ENCODE measurements at places on chromosomes 12 and 14.

DNA sequence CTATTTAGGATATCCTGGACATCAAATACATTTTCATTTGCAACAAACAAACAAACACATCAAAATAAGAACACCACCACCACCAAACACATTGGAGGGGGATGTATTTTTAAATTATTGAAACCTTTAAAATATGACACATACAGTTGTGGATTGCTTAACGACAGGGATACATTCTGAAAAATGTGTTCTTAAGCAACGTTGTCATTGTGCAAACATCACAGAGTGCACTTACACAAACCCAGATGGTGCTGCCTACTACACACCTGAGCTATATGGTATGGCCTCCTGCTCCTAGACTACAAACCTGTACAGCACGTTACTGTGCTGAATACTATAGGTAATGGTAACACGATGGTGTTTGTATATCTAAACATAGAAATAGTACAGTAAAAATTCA is 19.4 kb downstream of the PYGL start:
- no peak for DNase-seq

GRCh38 chr14:103164006-103164405 is 40.7 kb downstream of the TNFAIP2 start:
- no peak for DNase-seq

- no peak for DNase-seq
Observed at GRCh38 chr12:51364001-51364400, 17.5 kb upstream of the CELA1 start.

DNA sequence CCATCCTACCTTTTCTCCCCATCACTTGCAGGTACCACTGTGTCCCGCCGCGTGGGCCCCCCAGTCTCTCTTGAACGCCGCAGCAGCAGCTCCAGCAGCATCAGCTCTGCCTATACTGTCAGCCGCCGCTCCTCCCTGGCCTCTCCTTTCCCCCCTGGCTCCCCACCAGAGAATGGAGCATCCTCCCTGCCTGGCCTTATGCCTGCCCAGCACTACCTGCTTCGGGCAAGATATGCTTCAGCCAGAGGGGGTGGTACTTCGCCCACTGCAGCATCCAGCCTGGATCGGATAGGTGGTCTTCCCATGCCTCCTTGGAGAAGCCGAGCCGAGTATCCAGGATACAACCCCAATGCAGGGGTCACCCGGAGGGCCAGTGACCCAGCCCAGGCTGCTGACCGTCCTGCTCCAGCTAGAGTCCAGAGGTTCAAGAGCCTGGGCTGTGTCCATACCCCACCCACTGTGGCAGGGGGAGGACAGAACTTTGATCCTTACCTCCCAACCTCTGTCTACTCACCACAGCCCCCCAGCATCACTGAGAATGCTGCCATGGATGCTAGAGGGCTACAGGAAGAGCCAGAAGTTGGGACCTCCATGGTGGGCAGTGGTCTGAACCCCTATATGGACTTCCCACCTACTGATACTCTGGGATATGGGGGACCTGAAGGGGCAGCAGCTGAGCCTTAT is 9.2 kb downstream of the ARHGAP9 start:
- DNase-seq, result no peak

DNA sequence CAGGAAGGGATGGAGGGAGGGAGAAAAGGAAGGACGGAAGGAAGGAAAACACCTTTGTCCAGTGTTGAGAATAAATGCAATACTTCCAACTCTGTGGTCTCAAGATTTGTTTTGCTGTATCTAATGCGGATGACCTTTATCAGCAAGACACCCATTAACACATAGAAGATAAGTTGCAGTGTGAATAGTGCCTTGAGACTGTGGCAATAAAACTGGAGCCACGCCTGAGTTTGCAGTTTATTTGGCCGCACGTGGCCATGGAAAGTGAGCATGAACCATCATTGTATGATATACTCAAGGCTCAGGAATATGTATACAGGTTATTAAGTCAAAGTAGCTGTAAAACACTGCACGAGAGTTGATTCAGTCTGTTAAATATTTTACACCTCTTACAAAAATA is 113.6 kb upstream of the EEA1 start:
- no peak for DNase-seq

DNA sequence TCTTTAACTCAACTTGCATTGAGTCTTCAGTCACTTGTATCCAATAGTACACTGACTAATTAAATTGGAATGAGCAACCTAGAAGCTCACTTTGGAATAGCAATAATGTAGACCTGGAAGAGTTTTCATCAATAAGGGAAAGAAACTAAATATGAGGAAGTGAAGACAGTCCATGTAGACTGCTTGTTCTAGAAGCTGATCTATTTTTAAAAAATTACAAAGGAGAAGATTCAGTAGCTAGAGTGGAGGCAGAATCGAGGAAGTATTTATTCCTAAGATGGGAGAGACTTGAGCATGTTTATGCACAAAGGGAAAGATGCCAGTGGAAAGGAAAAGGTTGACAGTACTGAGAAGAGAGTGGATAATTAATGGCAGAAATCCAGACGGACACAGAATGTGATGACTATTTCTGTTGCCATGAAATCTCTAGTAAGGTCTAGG is 156.3 kb upstream of the PDE3A start:
- DNase-seq, result no peak

GRCh38 chr12:27861428-27862167 is 81.6 kb upstream of the MANSC4 start:
- DNase-seq, result peak; percentile 5

DNA sequence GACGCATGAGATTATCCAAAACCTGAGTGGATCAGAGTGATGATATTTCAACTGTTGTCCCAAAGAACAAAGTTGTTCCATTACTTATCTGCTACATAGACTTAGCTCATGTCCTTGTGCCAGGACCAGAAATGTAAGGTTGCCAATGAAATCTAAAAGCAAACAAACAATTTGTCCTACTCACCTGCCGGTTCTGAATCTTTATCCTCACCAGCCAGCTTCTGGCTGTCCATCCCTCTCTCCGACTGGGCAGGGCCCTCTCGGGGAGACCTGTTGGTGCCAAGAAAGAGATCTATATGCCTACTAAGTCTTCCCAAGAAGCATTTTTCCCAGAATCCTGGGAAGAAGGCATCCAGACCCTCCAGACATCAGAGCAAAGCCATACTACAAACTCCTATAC is 5.5 kb downstream of the KMT2D start:
- no peak for DNase-seq

GRCh38 chr14:24958271-24958670 is 91.7 kb downstream of the STXBP6 start:
- DNase-seq, result no peak

GRCh38 chr14:72782817-72783216 is 111.1 kb downstream of the DPF3 start:
- no peak for DNase-seq

DNA sequence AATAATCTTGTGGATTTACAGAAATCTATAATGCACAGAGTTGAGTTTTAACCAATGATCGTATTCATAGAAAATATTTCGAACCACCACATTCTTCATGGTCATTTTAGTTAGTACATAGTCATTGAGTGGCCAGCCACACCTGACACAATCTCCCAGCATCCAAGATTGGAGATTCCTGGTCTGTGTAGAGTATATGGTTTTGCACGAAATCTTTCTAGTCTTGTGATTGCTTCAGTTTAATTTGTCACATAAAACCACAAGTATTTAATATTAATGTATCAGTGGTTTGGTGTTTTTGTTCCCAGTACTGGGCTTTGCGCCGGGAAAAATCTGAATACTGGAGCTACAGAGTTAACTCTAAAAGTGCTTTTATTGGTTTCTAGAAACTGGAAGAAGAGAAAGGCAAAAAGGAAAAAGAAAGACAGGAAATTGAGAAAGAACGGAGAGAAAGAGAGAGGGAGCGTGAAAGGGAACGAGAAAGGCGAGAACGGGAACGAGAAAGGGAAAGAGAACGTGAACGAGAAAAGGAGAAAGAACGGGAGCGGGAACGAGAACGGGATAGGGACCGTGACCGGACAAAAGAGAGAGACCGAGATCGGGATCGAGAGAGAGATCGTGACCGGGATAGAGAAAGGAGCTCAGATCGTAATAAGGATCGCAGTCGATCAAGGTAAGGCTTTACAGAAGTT is 33.4 kb upstream of the PSEN1 start:
- DNase-seq, result no peak

GRCh38 chr14:54001189-54001878 is 44.7 kb upstream of the BMP4 start:
- DNase-seq, result no peak

- DNase-seq, result no peak
Observed at GRCh38 chr12:80413462-80413861, 30.6 kb upstream of the PTPRQ start.

DNA sequence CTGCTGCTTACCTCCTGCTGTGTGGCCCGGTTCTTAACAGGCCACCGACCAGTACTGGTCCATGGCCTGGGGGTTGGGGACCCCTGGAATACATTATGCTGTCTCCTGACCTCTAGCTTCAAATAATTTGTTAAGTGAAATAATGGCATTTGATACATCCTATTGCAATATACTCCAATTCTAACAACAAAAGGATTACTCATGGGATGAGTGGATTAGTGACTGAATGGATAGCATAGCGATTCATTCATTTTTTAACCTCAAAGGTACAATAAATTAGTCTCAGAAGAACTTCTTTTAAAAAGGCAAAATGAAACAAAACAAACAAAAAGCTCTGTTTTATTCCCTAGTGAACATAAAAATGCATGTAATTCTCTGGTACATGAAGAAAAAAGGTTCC is 147.9 kb upstream of the PKP2 start:
- DNase-seq, result no peak

DNA sequence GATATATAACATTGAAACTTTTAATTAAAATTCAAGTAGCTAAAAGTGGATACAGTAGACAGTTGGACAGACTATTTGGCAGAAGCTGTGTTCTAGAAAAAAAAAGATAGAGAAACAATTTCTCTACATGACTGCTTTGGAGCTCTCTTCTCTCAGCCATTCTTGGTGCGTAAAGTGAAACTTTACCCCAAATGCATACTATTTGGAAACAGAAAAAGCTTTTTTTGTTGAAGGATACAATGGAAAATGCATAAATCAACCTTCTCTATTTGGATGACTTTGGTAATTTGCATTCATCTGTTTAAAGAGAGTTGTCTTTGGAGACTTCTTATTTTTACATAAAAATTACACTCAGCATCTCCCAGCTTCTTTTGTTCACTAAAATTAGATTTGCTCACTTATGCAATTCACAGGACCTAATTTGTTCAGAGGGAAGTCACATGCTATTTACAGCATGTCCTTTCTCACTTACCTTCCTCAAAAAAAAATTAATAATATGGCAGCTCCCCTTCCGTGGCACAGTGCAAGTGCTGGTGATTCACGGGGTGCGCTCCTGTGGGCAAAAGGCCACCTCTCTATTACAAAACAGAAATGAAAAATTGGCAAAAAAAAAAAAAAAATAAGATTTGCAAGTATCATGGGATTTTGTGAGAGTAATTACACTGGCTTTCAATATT is 498.9 kb downstream of the RERGL start:
- no peak for DNase-seq

DNA sequence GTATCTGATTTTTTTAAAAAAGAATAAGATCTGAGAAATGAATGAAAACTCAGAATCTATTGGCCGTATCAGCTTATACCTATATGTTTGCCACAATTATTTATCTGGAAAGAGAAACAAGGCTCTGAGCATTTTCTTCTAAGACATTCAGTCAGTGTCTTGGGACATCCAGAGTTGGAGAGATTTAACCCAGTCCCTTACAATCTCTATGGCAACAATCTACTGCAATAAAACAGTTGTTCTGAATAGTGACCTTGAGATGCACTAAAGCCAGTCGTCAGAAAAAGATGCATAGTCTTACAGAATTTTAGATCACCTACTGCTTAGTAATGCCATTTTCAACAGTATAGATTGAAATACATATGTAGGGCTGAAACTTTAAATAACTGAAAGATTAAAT is 52.0 kb upstream of the SOCS2 start:
- DNase-seq, result no peak

GRCh38 chr12:3988519-3989217 is 115.5 kb upstream of the PARP11 start:
- peak; percentile 37 for DNase-seq

DNA sequence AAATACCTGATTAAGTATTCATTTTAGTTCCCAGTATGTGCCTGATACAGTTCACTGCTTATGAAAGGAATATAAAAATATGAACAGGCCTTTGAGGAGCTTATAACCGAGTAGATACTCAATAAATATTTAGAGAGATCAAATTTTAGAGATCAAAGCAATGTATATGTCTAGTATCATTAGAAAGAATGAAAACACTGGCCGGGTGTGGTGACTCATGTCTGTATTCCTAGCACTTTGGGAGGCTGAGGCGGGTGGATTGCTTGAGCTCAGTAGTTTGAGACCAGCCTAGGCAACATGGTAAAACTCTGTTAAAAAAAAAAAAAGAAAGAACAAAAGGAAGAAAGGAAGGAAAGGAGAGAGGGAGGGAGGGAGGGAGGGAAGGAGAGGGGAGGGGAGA is 113.2 kb upstream of the EEA1 start:
- DNase-seq, result no peak

GRCh38 chr12:67382241-67382871 is 113.2 kb downstream of the CAND1 start:
- DNase-seq, result no peak

- no peak for DNase-seq
Observed at GRCh38 chr12:116490471-116490870, 68.7 kb upstream of the MAP1LC3B2 start.
